Activated T-cell treated with anti-CD3 and anti-CD28 coated beads, Interleukin-2, amount 50 U/mL, for 72 hours (primary cell): ENCODE measurements at places on chromosomes 1 and 21.
A peak's percentile ranks its signal among the peaks of the same experiment; 100 is the strongest.

DNA sequence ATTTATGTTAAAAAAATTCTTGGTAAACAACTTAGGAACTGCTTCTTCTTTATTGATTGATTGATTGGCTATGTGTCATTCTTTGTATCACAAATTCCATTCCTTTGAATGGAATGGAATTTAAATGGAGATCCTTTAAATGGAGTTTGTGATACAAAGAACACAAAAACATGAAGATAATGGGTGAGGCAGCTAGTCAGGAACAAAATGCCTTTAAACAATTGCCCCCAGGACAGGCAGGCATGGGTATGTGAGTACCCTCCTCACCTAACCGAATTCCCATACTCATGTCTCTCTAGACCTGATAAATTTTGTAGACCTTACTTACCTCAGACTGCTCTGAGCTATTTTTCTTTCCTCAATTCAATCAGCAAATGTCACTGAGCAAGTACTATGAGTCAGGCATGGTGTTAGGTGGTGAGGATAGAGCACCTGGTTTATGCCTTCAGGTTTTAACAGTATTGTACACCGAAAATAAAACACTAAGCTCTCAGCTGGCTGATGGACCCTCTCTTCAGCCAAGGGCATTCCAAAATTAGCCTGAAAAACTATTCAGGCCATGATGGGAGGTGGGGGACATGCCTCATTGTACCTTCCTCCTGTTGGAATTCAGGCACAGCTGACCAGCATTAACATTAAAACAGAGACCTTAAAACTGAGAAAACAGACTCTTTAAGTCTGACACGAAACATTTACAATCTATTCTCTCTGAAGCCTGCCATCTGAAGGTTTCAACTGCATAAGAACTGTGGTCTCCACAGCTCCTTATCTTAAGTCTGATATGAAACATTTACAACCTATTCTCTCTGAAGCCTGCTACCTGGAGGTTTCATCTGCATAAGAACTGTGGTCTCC is 58.9 kb downstream of the OLFML3 start:
- DNase-seq = no peak

DNA sequence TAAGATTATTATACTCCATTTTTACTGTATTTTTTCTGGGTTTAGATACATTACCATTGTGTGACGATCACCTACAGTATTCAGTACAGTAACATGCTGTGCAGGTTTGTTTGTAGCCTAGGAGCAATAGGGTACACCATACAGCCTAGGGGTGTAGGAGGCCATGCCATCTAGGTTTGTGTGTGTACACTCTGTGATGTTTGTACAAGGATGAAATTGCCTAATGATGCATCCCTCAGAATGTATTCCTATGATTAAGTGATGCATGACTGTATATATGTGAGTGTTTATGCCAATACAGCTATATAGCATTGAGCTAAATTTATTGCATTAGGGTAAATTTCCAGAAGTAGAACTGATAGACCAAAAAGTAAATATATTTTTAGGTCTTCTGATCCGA is 23.3 kb downstream of the TUFT1 start:
- no peak for DNase-seq

DNA sequence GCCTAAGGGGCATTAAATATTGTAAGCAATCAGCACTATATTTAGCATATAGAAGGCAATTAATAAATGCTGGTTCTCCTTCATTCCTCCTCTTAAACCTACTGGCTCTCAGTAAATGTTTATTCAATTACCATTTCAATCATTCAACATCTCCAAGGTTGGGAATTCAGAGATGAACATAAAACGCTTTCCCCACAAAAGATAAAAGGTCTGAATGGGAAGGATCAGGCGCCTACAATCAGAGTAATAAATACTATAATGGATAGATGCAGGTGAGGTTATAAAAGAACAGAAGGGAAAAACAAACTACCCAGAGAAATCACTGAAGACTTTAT is 407 bp upstream of the KTI12 start:
- no peak for DNase-seq

DNA sequence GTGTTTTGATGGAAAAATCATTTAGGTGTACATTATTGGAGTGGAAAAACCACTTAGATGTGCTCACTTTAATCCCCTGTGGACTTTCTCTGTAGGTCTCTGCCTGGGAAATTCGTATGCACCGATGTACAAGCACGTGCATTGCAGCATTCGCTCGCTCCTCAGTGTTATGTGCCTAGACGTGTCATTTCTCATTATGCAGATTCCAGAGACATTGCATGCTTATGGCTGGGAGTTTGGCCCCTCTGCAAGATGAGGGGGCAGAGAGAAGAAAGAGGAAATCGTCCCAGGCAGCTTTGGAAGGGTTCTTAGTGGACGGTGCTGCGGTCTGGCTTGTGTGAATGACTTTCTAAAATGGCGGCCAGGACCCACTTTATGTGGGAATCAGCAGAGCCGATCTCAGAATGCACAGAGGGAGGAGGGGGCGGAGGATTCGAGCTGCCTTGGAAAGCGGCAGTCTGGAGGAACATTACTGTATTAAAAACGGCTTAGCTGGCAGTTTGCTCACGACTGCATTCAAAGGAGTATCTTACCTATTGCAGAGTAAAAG is 2.3 kb downstream of the SPEN start:
- peak; percentile 25 for DNase-seq

DNA sequence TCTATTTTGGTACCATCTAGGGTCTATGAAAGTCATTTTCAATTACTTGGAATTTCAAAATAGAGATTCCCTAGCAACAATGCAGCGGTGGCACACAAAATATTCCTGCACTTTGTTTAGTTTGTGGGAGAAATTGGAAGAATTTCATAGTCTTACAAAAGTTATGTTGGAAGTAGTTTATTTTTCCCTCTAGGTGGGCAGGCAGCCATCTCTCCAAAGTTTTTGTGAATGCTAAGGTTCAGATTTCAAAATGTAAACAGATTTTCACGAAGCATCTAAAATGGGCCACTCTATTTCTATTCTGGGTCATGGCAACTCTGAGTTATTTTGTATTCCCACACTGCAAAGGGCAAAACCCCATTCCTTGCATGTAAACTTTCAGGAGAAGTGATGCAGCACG is 8.0 kb downstream of the SMCP start:
- DNase-seq = no peak

DNA sequence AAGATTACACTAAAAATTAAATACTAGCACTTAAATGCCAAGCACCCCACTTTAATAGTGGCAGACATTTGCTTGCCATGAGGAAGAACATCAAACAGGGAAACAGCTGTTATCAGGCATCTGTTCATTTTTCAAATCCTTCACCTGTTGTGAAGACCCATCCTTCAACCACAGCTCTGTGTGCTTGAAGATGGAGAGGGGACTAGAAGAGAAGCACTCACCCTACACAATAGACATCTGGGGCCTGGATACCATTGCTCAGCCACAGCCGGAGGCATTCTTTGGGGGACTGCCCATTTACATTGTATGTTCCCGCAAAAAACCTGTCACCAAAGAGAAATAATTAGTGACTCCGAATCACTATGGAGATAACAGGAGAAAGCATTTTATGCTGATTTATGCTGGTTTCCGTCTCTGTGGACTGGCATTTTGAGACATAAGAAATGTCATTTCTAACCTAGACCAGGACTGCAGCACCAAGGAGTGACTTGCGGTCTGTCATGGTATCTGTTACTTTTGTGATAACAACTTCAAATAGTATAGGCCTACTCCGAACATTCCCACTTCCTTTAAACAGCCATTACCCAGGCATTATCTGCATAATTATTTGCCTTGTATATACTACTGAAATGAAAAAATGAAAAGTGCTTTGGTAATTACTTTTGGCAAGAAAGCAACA is 28.8 kb upstream of the MTF1 start:
- no peak for DNase-seq

DNA sequence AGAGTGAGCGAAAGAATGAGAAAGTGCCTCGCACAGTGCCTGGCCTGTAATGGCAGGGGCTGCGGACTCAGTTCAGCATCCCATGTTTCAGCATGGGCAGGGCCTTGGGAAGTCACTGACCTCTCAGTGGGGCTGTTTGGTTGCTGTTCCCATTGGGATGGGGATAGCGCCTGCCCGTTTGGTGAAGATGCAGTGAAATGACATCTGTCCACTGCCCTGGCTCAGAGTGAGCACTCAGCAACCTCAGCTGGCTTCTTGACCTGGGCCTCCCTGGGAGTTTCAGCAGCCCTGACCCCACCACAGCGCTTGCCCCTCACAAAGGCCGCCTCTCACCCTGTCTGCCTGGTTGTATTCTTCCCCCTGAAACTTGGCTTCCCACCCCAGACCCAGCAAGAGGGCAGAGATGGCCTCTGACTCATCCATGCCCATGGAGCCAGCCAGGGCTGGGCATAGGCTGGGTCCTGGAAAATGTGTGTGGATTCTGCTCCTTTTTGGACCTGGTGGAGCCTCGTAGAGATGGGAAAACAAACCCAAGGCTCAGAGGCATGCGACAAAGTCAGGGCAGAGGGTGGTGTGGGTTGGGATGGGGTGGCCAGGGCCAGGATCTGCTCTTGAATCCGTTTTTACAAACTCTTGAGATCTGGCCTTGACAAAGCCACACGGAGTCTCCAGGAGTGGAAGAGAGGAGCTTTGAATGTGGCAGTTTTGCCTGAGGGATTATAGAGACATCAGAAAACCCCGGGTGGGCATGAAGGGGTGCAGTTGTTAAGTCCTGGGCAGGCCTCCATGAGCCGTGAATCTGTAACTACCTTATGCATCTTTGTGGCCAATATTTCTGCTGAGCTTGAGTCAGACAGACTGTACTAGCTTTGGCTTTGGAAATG is 1.2 kb downstream of the XKR8 start:
- DNase-seq = no peak

- DNase-seq = no peak
Measured at GRCh38 chr21:39041816-39042215, 141.4 kb downstream of the PSMG1 start.

- no peak for DNase-seq
Measured at GRCh38 chr1:205775717-205776056, 405 bp upstream of the RAB29 start.

DNA sequence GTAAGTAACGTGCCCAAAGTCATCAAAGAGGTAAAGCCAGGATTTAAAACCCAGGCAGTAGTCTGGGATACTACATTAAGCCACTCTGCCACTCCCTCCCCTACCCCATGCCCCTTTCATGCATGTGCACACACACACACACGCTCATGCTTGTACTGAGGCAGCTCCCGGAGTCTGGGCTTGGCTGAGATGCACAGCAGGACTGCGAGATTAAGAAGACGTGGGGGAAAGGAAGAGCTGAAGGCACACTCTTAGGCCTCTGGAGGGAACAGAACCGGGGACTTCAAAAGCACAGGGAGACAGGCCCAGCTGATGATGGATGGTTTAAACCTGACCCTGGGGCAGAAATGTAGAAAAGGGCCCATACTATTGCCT is 98.3 kb downstream of the GLIS1 start:
- DNase-seq = no peak

DNA sequence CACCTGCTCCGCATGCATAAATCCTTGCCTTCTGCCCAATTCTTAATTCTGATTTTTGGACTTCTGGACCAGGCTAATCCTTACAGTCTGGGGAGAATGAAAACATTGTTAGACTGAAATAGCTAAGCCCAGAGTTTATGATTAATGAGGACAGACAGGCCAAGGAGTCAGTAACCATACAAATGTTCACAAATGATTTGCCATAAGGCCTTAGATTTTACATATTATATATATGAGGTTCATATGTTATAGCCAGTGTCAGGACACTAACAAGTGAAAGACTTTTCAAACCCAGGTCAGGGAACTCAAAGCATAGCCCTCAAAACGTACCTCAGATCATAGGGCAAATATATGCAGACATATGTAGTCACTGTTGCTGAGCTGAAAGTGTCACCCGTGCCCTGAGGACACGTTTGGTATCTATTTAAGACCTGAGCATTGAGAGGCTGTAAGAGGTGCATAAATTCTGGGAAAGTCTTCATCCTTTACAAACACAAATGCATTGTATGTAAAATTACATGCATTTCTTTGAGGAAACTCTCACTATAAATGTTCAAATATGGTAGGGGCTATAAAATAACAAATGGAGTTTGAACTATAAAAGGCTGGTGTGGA is 45.3 kb upstream of the FBXO28 start:
- DNase-seq = no peak

DNA sequence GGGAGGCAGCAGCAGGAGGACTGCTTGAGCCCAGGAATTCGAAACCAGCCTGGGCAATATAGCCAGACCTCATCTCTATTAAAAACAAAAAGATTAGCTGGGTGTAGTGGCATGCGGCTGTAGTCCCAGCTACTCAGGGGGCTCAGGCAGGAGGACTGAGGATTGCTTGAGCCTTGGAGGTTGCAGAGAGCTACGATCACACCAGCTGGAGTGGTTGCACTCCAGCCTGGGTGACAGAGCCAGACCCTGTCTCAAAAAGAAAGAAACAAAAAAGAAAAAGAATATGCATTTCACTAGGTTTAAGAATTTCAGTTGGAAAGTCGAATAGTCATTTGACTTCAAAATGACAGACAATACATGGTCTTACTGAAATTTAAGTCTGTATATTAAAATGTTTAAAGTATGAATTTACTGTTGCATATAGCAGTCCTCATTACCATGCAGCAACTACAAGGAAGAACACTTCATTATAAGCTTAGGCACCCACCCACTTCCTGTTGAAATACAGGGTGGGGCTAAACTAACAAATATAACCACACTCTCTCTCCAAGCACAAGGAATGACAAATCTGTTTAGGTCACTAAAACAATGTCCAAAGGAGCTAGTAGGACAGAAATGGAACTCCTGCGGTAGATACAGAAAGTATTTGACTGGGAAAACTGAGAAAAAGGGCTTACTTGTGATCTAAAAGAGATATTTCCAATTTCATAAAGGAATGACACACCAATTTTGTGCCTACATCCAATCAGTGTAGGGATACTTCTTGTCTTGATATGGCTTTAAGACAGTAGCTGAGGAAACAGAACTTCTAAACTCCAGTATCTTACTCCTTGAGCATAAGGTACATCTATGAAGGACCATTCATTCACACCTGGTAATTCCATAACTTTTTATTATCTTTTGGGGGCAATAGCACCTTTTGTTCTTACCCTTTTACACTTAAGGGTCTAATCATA is 44.1 kb downstream of the GPR3 start:
- no peak for DNase-seq

DNA sequence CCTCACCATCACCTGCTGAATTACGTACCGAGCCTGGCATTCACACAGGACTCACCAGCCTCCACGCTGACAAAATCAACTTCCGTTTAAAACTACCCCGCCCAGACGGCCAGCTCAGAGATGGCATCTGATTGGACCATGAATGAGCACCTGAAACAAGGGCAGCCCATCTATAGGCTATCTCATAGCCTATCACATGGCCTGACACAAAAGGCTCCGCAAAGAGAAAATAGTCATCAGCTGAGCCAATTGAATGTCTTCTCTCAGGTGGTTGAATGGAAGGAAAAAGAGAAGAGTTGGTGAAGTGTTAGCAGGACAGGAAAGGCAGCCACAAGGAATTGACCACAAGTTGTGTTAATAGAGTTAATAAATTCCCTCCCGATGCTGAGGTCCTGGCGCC is 50.6 kb upstream of the ZC3H12A start:
- no peak for DNase-seq

- DNase-seq = no peak
Measured at GRCh38 chr21:46179708-46180078, 4.6 kb downstream of the SPATC1L start.

- DNase-seq = no peak
Measured at GRCh38 chr1:53590531-53591515, 131.6 kb downstream of the DMRTB1 start.
